Lower leg skin (tissue), 4 donors: ENCODE measurements at places on chromosomes 16 and 17.
A peak's percentile ranks its signal among the peaks of the same experiment; 100 is the strongest.

DNA sequence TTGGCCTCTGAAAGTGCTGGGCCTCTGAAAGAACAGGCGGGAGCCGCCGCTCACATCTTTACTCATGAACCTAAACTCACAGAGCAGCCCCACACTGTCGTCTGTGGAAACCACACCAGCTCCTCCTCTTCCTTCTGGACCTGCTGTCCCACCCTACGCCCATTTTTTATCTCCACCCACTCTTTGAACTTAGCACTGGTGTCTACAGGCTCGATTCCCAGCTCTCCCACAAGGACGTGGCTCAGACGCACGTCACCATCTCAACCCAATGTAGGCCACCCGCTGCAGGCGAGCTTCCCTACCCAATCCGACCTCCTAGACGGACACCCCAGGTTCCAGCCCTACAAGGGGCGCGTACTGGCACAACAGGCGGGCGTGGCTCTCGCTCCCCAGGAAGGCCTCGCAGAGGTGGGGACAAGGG is 62.2 kb downstream of the NXN start:
- no peak for DNase-seq

DNA sequence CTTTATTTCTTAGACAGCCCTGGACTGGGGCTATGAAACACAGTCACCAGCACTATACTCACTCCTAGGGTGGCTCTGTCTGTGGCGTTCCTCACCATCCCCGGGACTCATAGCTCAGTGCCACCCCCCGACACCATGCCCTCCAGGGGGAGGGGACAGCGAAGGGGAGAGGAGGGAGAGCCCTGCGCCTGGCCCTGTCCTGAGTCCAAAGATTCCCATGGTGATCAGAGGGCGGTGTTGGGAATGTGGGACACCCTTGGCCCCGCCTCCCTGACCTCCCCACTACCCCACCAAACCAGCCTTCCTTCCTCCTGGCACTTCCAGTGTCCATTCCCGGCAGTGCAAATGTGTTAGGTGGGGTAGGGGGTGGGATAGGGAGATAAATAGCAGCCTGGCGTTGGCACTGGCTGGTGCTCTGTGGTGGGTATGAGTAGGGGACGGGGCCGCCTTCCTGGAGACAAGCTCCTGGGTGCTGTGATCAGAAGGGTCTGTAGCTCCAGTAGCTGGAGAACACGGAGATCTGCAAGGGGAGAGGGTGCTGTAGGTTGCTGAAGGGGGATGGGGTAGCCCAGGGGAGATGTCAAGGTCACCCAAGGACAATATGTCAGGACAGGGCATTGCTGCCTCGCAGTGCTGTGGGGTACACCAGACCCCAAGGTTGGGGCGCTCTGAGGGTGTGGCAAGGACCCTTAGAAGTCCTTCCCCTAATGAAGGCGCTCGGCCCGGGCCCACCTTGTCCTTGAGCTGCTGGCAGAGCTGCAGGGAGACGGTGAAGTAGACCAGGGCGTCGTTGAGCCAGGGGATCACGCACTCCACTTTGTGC is 2.0 kb downstream of the SMIM22 start:
- no peak for DNase-seq

DNA sequence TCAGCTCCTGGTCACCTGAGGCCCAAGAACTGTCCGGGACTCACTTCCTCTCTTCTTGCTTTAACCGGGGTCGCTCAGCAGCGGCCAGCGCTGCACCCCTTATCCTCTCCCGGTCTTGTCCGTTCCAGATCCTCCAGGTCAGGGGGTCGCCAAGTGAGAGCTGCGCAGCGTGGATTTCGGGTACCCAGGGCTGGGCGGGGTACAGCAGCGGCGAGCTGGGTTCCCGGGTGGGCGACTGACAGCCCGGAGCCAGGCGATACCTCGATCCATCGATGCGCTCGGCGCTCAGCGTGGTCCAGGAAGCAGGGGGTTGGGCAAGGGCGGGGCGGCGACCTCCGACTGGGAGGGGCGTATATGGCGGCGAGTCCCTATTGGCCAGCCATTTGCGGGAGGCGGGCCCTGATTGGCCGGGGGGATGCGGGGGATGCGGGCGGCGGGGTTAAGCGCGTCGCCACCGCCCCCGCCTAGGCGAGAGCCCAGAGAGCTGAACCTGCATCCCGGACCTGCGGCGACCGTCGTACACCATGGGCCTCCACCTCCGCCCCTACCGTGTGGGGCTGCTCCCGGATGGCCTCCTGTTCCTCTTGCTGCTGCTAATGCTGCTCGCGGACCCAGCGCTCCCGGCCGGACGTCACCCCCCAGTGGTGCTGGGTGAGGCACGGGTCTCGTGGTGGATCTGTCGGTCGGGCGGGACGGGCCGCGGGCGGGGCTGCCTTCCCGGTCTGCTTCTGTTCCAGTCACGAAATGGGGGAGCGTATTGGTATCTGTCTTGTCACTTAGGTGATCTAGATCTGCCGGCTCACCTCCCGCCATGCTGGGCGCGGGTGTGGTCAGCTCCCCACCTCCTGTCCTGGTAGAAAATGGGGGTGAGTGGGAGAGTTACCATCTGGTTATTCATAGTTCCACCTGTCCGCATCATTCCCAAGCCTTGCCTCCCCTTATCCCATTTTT is at the start of gene PLA2G15:
Gene PLA2G15 (plus strand): TSS at position 471 of the 951 bp plus-strand sequence. CDS start 54 bp downstream, at position 525.
- peak; percentile 94 for DNase-seq

GRCh38 chr17:76312735-76313134 is 4.7 kb upstream of the QRICH2 start:
- DNase-seq: no peak

DNA sequence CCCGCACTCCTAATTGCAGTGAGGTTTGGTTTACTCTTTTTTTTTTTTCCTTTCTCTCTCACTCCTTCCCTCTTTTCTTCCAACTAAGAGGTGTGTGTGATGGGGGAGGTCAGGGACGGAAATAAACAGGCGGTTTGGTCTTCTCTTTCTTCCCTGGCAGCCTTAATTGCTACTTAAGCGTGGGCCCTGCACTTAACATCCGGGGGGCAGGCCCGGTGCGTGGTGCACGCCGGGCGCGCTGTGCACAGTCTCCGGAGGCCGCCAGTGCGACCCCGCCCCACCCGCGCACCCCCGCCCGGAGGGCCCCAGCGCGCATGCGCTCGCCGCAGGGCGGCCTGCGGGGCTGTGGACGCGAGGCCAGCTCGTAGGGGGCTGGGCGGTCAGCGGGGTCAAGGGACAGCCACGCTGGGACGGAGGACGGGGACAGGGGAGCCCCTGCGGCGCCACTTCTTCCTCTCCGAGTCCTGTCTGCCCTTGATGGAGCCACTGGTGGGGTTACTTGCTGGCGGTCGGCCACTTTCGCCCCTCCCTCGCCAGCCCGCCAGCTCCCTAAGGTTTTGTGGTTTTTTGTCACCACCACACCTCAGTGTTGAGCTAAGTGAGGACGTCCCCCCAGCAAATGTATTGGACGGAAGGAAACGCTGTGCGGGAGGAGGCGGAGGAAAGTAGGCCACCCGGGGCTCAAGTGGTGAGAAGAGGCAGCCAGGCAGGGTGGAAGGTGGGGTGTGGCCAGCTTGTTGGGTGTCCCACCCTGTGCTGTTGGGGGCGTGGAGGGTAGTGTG is 120.9 kb downstream of the MRM1 start:
- no peak for DNase-seq

GRCh38 chr17:81992306-81993102 is 15.1 kb downstream of the ASPSCR1 start:
- DNase-seq: no peak

- DNase-seq: no peak
Measured at GRCh38 chr16:351804-352520, 561 bp downstream of the AXIN1 start.

- no peak for DNase-seq
Measured at GRCh38 chr16:630249-630814, 453 bp upstream of the WFIKKN1 start.

- DNase-seq: no peak
Measured at GRCh38 chr17:56697190-56697589, 103.7 kb downstream of the NOG start.

GRCh38 chr16:89448656-89449055 is 41.7 kb downstream of the ANKRD11 start:
- no peak for DNase-seq

GRCh38 chr16:89123001-89123830 is 29.6 kb downstream of the ACSF3 start:
- DNase-seq: no peak
